ENCODE measurements at places on chromosomes 13 and 19. TPM values are rescaled to one million over a fixed set of nuclear protein-coding genes. Genes with fewer than 3 reads are reported as not detected.
A peak's percentile ranks its signal among the peaks of the same experiment; 100 is the strongest.

The GJB2 gene
- total RNA-seq: 0.72 TPM

The ZNF154 gene
- 2.8 TPM for total RNA-seq

The CYP2F1 gene
- total RNA-seq: not detected

The TEX30 gene
- total RNA-seq: 9.5 TPM

The RLN3 gene
- total RNA-seq: not detected

The CYSLTR2 gene
- total RNA-seq: 0.09 TPM

The NOVA2 gene
- total RNA-seq: 1.1 TPM

The CASP14 gene
- not detected for total RNA-seq

The CDC16 gene
- total RNA-seq: 22.2 TPM

The HIF3A gene
- total RNA-seq: 12.0 TPM

The SRRM5 gene
- 0.09 TPM for total RNA-seq

The ZNF816 gene
- total RNA-seq: 3.1 TPM

DNA sequence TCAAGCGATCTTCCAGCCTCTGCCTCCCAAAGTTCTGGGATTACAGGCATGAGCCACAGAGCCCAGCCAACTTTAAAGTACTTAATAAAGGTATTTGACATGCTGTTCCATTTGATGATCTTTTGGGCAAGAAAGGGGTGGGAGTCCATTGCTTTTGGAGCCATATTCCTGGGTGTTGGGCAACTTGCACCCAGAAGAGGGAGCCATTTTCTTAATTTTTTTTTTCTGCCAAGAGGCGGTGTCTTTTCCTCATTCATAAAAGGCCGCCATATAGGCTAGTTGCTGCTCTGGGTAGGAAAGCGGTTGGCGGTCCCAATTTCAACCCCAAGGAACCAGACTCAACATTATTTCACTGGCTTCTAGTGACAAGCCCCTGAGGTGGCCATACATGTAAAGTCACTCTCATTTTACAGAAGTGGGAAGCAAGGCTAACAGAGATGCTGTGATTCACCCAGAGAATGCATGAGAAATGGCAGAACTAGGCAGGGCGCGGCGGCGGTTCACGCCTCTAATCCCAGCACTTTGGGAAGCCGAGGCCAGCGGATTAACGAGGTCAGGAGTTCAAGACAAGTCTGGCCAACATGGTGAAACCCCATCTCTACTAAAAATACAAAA is 139.6 kb downstream of the CACNA1A start:
- no peaks in the 10 kb centered on the region for H3K4me1 ChIP-seq
- H3K36me3 ChIP-seq: no peaks in the 10 kb centered on the region
- H3K4me3 ChIP-seq: no peak overlapping the region
- H3K27me3 ChIP-seq: no peaks in the 10 kb centered on the region
- no peak for DNase-seq
- no peak overlapping the region for H3K27ac ChIP-seq

GRCh38 chr19:57830071-57830602 is at the start of gene ZNF587B:
ZNF587B (plus strand) TSS chr19:57830299; CDS start chr19:57830529, 230 bp downstream.
- H3K27ac ChIP-seq: peak within 1 kb of the TSS; percentile 75
- H3K4me1 ChIP-seq: peaks cover 3% of the 10 kb centered on the region
- no peaks in the 10 kb centered on the region for H3K27me3 ChIP-seq
- peak within 1 kb of the TSS; percentile 43 for H3K4me3 ChIP-seq
- H3K36me3 ChIP-seq: no peaks in the 10 kb centered on the region
- peak; percentile 72 for DNase-seq

DNA sequence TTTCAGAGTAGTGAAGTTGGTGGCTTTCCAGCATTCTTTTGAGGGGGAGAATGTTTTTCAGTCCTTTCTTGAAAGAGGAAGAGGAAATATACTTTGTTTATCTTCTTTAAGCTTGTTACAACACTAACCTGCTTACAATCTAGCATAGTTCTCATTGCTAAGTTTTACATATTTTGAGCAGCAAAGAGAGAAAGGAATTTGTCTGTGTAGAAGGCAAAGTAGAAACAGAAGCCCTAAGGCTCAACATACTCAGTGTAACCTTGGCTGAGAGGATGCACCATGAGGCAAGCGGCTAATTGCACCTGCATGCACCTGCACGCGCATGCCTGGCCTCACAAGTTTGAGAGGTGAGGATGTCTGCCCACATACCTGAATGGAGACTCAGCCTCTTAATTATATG is 2.2 kb downstream of the FRY start:
- H3K27me3 ChIP-seq: no peaks in the 10 kb centered on the region
- peaks cover 5% of the 10 kb centered on the region for H3K4me1 ChIP-seq
- H3K27ac ChIP-seq: no peak overlapping the region
- DNase-seq: no peak
- H3K36me3 ChIP-seq: no peaks in the 10 kb centered on the region

DNA sequence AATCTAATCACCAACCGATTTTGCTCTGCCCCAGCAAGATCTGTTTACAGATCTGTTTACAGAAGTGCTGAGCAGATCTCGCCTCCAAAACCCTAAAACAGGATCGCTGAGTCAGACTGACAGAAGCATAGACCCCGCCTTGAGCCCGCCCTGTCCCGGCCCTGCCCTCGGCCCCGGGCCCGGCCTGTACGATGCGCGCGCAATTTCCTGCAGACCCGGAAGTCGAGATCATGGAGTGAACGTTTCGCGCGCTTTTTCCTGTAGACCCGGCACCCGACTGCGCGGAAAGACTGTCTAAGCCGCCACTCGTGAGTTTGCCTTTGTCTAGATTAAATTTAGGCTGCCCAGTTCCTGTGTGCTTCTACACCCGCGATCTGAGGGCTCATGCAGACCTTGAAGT is at the start of gene ZNF534:
TSS of gene ZNF534 (plus strand) at position 212 of the 400 bp plus-strand sequence. CDS start 2,327 bp downstream, outside the sequence.
- no peak within 1 kb of the TSS for H3K27ac ChIP-seq
- H3K36me3 ChIP-seq: peaks cover 29% of the 10 kb centered on the region
- H3K27me3 ChIP-seq: no peaks in the 10 kb centered on the region
- no peak within 1 kb of the TSS for H3K4me3 ChIP-seq

GRCh38 chr19:45076029-45076850 is at the start of gene ZNF296:
ZNF296 (minus strand) TSS chr19:45076478; CDS start chr19:45076373, 105 bp downstream.
- H3K27ac ChIP-seq: peak within 1 kb of the TSS; percentile 69
- DNase-seq: peak; percentile 81
- no peaks in the 10 kb centered on the region for H3K27me3 ChIP-seq
- peaks cover 22% of the 10 kb centered on the region for H3K4me1 ChIP-seq

DNA sequence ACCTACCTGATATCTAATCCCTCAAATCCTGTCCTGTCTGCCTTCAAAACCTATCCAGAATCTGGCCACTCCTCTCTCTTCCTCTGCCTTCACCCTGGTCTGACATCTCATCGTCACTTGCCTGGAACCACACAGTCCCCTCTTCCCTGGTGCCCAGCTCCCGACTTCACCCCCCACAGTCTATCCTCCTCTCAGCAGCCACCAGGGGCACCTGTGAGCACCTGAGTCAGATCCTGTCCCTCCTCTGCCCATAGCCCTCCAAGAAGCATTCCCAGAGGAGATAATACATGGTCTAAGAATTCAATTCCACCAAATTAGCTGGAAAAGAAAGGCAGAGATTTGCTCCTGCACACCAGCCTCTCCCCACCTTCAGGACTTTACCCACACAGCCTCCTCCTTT is 48.9 kb downstream of the ZNRF4 start:
- no peak overlapping the region for H3K27ac ChIP-seq
- H3K27me3 ChIP-seq: peaks cover 8% of the 10 kb centered on the region
- no peak overlapping the region for H3K4me3 ChIP-seq
- no peaks in the 10 kb centered on the region for H3K4me1 ChIP-seq
- no peak for DNase-seq
- H3K36me3 ChIP-seq: no peaks in the 10 kb centered on the region

DNA sequence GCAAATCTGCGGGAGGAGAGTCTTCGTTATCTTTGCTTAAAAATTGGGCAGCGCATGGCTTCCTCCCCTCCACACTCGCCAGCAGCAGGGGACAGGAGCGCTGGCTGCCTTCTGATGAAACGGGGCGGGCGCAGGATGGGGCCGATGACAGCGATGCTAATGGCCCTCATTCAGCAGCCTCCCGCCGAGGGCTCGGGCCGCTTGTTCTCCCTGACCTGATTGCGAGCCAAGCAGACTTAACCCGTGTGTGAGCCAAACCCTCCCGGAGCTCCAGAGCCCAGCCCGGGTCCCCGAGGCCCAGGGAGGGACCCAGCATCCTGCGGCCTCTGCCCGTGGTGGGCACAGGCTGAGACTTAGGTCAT is 90.3 kb downstream of the KDM4B start:
- no peak overlapping the region for H3K4me3 ChIP-seq
- DNase-seq: no peak
- no peaks in the 10 kb centered on the region for H3K36me3 ChIP-seq
- peak overlapping the region; percentile 83 for H3K27ac ChIP-seq
- H3K4me1 ChIP-seq: peaks cover 20% of the 10 kb centered on the region

GRCh38 chr13:77697217-77698103 is at the start of gene SLAIN1:
SLAIN1 (plus strand) TSS chr13:77697687; CDS start chr13:77697914, 227 bp downstream.
- peak within 1 kb of the TSS; percentile 68 for H3K27ac ChIP-seq
- no peaks in the 10 kb centered on the region for H3K36me3 ChIP-seq
- H3K4me3 ChIP-seq: peak within 1 kb of the TSS; percentile 78

DNA sequence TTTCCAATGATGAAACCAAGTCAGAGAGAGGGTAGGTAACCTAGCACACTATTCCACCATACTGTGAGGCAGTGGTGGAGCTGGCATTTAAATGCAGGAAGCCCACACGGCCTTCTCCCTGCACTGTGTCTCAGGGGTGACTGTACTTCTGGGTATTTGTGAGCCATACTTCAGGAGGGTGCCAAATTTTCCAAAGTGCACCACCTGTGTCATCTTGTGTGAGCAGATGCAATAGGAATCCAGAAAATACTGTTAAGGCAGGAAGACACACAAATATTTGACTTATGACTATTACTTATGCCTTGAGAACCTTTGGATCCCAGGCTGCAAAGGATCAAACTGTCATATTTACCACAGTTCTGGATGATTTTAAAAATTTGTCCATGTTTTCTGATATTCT is 17.3 kb downstream of the ZNF229 start:
- no peaks in the 10 kb centered on the region for H3K4me1 ChIP-seq
- no peaks in the 10 kb centered on the region for H3K27me3 ChIP-seq
- H3K27ac ChIP-seq: no peak overlapping the region
- no peak for DNase-seq

GRCh38 chr13:85995788-85996418 is 196.7 kb upstream of the SLITRK6 start:
- no peaks in the 10 kb centered on the region for H3K27me3 ChIP-seq
- H3K4me3 ChIP-seq: no peak overlapping the region
- DNase-seq: no peak
- no peaks in the 10 kb centered on the region for H3K4me1 ChIP-seq
- H3K36me3 ChIP-seq: no peaks in the 10 kb centered on the region

GRCh38 chr19:40693150-40693788 is 2.8 kb upstream of the NUMBL start:
- no peak for DNase-seq
- peaks cover 9% of the 10 kb centered on the region for H3K4me1 ChIP-seq
- no peak overlapping the region for H3K27ac ChIP-seq
- no peaks in the 10 kb centered on the region for H3K27me3 ChIP-seq

GRCh38 chr13:111022241-111022640 is 92.9 kb upstream of the ARHGEF7 start:
- no peak overlapping the region for H3K4me3 ChIP-seq
- no peak overlapping the region for H3K27ac ChIP-seq
- H3K27me3 ChIP-seq: no peaks in the 10 kb centered on the region
- H3K36me3 ChIP-seq: no peaks in the 10 kb centered on the region
- DNase-seq: no peak
- H3K4me1 ChIP-seq: no peaks in the 10 kb centered on the region

DNA sequence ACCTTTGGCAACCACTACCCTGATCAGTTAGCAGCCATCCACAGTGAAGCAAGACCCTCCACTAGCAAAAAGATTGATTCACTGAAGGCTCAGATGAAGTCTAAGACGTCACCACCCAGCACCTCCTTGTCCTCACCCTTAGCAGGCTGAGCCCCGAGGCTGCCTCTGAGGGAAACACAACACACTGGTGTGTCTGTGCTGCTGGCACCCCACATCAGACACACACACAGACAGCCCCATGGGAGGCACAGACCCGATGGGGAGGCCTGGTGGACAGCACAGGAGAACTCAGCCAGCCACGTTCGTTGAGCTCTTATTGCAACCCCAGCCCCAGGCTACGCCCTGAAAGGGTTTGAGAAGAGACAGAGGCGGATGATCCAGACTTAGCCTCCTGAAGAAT is 94.7 kb downstream of the ZDHHC20 start:
- no peak overlapping the region for H3K4me3 ChIP-seq
- DNase-seq: no peak
- H3K4me1 ChIP-seq: no peaks in the 10 kb centered on the region
- H3K27ac ChIP-seq: no peak overlapping the region
- H3K36me3 ChIP-seq: no peaks in the 10 kb centered on the region

DNA sequence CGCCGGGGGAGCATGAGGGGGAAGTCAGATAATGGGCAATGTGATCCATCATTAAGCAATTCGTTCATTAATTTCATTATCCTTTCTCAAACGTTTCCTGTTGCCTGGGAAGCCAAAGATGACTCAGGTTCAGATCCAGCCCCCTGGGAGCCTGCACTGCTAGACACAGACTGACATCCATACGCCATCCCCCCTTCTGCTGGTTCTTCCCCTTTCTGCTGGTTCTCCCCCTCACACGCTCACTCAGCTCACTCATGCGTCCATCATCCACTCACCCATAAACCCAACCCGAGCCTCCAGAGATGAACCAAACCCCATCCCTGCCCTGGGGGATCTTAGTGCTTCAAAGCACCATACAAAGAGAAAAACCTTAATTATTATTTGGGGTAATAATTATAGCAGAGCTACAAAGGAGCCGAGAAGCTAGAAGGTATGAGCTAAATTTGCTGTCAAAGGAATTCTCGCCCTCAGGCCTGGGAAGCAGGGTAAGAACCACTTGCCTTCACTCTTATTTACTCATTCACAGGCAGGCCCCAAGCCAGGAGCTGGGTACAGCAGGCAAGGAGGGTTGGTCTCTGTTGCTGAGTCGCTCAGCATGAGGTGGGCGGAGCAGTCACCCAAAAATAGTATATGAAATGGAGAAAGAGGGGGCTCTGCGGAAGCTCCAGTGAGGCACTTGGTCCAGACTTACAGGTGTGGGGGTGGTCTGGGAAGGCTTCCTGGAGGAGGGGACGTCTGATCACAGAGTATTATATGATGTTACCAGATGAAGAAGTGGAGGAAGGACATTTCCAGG is 7.0 kb upstream of the ZNF444 start:
- no peak for DNase-seq
- H3K27me3 ChIP-seq: no peaks in the 10 kb centered on the region
- H3K4me3 ChIP-seq: no peak overlapping the region
- H3K36me3 ChIP-seq: no peaks in the 10 kb centered on the region
- H3K4me1 ChIP-seq: no peaks in the 10 kb centered on the region

DNA sequence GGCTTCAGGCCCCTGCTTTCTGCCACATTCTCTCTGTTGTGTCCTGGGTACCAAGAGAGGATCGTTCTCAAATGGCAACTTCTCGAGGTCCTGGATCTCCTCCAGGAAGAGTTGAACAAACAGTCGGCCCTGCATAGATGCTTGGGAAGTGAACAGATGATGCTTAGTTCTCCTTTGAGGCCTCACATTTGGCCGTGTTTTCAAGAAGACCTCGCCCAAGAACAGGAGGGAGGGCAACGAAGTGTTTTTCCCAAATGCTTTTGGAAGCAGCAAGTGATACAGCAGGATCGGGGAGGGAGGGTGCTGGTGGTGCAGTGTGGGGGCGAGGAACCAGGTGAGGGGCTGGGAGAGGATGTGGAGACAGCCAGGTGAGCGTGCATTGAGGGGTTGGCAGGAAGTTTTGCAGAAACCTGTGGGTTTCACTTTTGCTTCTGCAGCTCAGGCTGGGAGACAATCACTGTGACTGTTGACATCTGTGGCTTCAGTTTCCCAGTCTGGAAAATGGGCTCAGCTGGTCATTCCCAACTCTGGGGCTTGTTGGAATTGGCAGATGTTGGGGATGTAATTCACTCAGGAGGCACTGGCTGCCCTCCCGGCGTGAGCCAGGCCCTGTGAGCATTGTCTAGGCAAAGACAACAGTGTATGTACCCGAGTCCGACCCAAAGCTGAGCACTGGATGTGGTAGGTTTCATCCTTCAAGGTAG is 21.6 kb downstream of the MAST3 start:
- peak overlapping the region; percentile 23 for H3K27ac ChIP-seq
- no peaks in the 10 kb centered on the region for H3K36me3 ChIP-seq
- peaks cover 10% of the 10 kb centered on the region for H3K4me1 ChIP-seq
- no peak overlapping the region for H3K4me3 ChIP-seq
- H3K27me3 ChIP-seq: no peaks in the 10 kb centered on the region

Data from gastrocnemius medialis (tissue), 4 donors.